Endothelial cell of umbilical vein (primary cell): ENCODE measurements at places on chromosomes 6 and 20. TPM values are rescaled to one million over a fixed set of nuclear protein-coding genes. Genes with fewer than 3 reads are reported as not detected.

Gene TREM2
- not detected in 2 replicates for total RNA-seq

Gene TMEM30A
- total RNA-seq, result 197 and 213 TPM in 2 replicates

Gene FILIP1
- total RNA-seq, result 12.6 and 13.7 TPM in 2 replicates

DNA sequence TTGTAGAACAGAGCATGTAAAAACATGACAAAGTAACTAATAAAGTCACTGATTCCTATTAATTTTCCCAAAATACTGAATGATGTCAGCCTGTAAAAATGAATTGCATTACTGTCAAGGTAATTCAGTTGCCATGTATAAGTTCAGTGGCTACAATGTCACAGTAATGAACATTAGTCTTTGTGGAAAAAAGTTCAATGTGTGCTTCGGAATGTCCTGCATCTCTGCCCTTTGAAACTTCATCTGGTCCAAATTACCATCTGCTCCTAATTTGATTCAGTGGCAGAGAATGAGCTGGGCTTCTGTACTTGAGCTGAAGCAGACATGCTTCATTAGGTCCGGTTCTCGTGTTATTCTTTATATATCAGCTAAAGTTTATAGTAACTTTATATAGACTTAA, 567.4 kb downstream of the COL12A1 start:
- DNase-seq, result no peak

DNA sequence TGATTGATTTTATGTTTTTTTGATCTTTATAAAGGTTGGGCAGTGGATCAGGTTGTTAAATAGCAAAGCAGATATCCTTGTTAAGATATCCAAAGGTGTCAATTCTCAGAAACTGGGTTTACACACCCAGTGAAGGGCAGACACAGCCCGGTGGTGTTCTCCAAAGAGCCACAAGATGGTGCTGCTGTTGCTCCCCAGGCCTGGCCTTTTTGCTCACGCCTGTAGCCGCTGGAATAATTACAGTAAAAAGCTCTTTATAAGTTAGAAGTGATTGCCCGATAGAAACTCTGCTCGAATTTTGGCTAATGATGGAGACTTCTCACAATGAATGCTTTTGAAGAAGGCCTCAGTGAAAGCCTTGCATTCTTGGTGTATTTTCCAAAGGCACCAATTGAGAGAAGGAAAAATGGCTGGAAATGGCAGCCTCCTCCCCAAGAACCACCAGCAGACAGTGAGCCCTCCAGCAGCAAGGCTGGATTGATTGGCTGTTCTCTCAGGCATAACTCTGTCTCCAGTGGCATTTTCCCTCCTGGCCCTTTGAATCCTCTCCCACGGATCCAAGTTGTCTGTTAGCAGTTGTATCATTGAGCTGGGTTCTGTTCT, 120.5 kb upstream of the CHD6 start:
- DNase-seq, result peak; percentile 38

- DNase-seq, result peak; percentile 66
These were observed 25.8 kb downstream of the HLA-C start for GRCh38 chr6:31246051-31246521.

DNA sequence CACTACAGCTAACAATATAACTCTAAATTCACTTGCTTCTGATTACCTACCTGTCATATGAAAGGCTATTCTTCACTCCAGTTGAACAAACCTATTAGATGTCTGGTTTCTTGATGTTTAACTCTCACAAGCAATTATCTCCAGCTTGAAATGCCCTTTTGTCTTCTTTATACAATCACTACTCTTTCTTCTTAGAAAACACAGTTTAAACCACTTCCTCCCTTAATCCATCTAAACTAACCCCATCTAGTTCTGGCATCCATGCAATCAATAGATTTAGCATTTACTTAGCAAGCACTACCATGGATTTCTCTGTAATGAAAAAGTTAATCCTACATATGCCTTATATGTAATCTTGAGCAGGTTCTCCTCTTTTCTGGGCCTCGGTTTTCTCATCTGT, 127.3 kb downstream of the ATXN1 start:
- DNase-seq, result no peak

DNA sequence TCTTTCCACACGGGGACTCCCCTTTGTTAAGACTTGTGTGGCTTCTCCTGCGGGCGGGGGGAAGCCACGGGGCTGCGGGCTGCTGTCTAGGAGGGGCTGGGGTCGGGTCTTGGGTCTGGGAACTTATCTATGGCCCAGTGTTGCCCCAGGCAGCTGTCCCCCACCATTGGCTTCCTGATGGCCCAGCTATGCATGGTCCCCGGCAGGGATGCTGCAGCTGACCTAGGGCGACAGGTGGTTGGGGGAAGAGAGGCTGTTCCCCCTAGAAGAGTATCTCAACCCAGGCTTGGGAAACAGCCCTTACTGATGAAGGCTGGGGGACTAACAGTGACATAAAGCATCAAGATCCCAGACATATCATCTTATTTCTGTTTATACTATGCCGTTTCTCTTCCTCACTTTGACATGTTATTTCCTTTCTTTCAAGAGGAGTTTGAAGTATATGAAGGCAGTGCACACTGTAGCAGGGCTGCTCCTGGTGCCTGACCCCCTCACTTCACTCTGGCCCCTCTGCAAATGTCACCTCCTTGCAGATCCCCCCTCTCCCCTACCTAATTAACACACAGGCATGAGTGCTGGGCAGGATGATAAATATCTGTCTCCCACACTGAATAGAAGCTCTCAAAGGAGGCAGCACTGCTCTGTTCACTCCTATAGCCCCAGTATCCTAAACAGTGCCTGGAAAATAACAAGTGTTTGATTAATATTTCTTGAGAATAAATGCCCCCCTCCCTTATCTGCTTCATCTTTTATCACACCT, 87.0 kb downstream of the HIVEP2 start:
- DNase-seq, result peak; percentile 42

DNA sequence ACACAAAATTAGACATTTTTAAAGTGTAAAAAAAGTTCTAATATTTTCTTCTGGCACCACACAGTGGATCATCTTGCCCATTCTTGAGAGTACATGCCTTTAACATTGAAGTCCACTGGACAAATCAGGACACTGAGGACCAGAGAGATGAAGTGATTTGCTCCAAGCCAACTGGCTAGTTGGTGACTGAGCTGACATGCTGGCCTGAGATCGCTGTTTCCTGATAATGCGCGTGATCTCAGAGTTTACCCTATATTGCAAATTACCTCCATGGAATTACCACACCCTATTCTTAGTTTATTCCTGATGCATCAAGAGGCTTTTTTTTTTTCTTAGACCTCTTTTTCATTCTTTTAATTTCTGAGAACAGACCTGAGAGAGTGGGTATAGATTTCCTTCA, 432.8 kb downstream of the CD83 start:
- DNase-seq, result no peak

GRCh38 chr6:75103431-75103830, 102.4 kb downstream of the COL12A1 start:
- no peak for DNase-seq

GRCh38 chr20:56776345-56776744, 147.2 kb downstream of the TFAP2C start:
- DNase-seq, result no peak

- DNase-seq, result no peak
These were observed 11.8 kb upstream of the ADNP start for GRCh38 chr20:50943069-50943468.

DNA sequence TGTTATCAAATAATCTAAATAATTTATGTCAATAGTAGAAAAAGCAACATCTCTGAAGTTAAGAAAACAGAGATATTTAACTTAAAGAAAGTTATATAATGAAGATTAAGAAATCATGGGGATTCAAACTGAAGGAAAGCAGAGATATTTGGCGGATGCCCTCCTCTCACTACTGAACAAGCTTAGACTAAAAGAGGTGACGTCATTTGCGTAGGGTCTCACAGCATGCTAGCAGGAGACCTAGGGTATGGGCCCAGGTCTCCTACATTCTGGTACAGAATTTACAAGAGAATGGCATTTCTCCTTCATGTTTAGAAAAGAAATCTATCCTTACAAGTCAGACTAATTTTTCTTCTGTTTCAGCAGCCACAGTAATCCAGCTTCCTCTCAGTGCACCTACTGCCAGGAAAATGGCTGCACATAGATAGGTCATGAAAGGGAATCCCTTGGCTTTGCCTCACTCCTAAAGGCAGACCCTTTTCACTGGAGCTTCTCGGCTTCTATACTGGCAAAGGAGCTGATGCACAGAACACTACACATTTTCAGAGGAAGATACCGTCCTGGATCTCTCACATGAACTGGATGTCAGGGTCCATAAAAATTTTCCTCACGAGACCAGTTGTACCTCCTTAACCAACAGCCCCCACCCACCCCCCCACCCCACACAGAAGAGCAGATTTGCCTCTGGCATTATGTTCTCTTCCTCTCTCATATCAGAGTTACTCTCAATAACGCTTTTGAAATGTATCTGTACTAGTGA, 41.8 kb upstream of the DST start:
- no peak for DNase-seq
